ENCODE measurements at places on chromosomes 16 and 17.

- no peak for DNase-seq
Observed at GRCh38 chr17:45342871-45343526, 26.2 kb upstream of the MAP3K14 start.

DNA sequence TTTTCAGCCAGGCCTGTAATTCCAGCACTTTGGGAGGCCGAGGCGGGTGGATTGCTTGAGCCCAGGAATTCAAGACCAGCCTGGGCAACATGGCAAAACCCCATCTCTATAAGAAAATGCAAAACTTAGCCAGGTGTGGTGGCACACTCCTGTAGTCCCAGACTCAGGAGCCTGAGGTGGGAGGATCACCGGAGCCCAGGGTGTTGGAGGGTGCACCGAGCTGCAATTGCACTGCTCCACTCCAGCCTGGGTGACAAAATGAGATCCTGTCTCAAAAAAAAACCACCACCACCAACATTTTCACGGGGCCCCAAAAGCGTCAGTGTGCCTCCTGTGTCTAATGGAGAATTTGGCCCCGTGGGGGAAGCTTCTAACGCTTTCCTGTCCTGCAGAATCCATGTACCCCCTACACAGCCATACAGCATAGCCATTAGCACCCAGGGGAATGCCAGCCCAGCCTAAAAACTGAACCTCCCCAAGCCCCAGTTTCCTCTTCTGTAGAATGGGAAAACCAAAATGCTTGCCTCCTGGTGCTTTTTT is 22.2 kb upstream of the MAP3K14 start:
- DNase-seq = no peak

DNA sequence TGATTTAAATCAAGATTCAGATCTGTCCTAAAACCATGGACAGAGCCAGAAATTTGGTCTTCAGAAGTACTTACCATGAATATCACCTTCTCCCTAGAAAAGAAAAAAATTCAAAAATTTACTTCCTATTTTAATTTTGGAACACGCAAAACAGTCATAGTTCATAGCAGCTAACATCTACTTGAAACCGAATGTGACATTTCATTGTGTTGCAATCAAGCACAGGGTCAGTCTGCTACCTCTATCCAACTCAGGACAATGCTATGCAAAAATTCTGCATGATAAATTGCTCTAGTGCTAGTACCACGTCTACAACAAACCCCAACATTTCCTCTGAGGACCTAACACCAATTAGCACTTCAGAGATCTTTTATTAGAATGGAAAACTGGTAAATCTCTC is 7.7 kb downstream of the JPT1 start:
- no peak for DNase-seq

GRCh38 chr17:49880291-49881053 is 32.6 kb upstream of the TAC4 start:
- peak; percentile 74 for DNase-seq

- no peak for DNase-seq
Observed at GRCh38 chr17:35315283-35315682, 58.1 kb downstream of the SLFN11 start.

All from NB4 (cell line).